ENCODE measurements at places on chromosomes 13 and 19.

GRCh38 chr13:59991395-59991794 is 172.3 kb downstream of the DIAPH3 start:
- no peak for DNase-seq

DNA sequence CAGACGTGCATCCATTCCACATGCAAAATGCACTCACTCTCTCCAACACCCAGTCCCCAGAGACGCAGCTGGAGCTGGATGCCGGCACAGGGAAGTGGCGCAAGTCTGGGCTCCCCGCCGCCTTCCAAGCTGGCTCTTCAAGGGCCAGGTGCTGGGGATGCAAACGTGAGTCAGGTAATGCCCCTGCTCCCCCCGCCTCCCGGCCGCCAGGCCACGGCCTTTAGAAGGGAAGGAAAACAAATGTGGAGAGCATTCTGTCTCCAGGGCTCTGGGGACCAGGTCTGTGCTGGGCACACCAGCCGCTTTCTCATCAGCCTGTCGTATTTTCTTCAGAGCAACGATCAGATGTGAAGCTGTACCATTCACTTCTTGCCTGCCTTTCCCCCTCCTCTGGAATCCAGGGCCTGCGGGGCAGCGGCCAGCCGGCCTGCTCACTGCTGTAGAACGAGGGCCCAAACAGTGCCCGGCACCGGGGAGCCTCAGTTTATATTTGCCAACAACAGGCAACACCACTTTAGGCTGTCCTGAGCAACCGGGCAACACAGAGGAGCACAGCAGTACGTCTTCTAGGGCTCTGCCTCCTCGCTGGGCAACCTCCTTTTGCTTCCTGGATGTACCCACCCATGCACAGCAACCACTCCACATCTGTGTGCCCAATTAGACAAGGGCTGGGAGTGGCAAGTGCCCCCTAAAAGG is 3.8 kb downstream of the RAB20 start:
- DNase-seq = no peak

DNA sequence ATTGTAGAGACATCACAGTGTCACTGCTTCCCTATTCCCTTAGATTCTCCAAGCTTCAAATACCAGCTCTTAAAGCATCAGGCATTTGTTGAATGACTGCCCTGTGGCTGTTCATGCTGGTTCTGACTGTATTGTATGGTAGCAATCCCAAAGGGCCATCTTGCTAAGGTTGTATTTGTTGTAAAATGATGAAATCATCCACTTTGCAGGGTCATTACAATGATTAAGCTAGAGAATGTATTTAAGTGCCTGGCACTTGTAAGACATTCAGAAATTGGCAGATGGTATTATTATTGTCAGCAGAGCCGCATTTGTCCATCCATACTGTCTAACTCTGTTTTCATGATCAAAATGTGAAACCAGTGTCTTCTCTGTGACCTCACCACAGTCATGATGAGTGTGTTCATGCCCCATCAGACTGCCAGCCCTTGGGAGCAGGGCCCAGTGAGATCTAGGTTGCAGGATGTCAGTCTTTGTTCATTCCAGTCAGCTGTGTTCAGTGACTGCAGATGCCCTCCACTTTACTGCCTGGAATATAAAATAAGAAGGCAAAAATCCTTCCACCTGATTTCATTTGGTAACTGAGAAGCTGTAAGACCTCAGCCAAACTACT is 86.1 kb downstream of the DHRS12 start:
- no peak for DNase-seq

DNA sequence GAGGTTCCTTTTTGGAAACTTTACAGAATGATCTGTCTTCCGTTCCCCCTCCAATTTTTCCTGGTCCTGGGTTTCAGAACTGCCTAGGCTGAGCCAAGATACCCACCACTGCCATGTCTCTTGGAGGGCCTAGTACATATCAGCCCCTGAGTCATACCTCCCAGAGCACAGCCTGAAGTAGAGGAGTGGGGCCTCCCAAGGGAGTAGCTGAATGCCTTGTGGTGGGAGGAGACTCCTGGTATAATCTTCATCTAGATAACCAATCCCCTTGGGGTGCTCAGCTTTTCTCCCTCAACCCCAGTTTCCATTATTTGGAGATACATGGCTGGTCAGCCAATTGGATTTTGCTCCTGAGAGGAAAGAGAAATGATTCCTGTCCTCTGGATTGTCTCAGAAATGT is 30.3 kb downstream of the ZNF763 start:
- DNase-seq = peak; percentile 6

DNA sequence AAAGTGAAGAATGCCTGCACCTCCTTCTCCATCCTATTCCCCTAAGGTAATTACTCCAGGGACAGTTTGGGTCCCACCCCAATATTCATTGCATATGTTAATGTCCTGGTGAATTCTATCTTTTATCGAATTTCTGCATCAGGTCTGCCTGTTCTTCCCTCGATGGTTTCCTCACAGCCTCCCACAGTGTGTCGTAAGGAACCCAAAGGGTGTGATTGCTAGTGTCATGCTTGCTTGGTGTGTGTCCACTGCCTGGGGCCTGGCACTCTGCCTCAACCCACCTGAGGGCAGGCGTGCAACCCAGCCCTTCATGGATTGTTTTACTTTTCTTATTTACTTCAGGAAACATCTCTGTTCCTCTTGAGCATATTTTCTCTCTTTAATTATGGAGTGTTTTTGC is 60.2 kb upstream of the CYSLTR2 start:
- DNase-seq = no peak

GRCh38 chr13:108154421-108154858 is 60.9 kb downstream of the LIG4 start:
- DNase-seq = no peak

GRCh38 chr19:367561-367960 is 23.0 kb upstream of the MIER2 start:
- no peak for DNase-seq

DNA sequence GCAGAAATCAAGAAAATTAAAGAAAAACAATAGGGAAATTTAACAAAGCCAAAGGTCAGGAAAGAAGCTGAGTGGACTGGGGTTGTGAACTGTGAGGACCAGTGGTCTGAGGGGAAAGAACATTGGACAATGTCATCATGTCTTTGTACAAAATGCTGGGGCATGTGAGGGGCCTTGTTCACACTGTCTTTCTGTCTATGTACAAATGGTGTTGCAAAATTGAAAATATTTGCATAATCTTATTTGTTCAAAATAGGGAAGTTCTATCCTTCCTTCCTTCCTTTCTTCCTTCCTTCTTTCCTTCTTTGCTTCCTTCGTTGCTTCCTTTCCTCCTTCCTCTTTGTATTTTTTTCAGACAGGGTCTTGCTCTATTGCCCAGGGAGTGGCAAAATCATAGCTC is 79.2 kb upstream of the SCEL start:
- DNase-seq = no peak

DNA sequence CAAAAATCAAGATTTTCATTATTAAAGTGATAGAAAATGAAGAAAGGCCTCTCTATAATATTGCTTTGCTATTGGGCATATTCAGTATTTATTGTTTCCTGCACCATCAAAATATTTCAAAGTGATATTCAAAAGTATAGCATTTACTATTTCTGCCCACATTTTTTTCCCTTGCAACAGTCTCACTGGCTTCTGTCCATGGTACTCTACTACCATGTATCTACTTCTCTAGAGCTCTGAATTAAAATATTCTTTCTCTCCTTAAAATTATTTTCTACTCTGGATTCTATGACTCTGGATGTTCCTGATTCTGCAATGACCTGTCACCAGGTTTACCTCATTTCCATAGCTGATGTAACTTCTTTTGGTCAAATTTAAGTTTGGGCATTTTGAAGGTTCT is 1508.3 kb upstream of the PRR20A start:
- no peak for DNase-seq

DNA sequence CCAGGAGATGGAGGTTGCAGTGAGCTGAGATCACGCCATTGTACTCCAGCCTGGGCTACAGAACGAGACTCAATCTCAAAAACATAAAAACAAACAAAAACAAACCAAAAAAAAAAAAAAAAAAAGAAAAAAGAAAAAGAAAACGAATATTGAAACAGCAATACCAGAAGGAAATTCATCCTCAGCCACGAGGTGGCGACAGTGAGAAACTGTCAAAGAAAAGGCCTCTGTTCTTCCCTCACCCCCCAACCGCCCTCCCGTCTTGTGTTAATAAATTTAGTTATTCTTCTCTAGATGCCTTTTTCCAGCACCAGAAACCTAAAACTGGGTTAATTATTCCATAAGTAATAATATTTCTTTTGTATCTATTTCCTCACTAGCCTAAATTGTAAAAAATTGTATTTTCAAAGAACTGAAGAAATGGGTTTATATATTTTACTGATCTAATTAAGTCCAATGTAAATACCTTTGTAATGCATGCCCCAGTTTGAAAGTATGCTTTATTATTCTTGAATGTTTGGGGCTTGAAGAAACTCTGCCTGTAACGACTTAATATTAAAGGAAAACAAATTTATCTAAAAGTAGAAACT is 38.6 kb downstream of the LIG4 start:
- DNase-seq = peak; percentile 11

GRCh38 chr13:74136084-74136658 is 2.0 kb upstream of the KLF12 start:
- DNase-seq = no peak

- DNase-seq = no peak
Observed at GRCh38 chr13:40329781-40330485, 336.5 kb downstream of the FOXO1 start.

GRCh38 chr19:13839130-13839937 is 37.6 kb upstream of the NANOS3 start:
- no peak for DNase-seq

DNA sequence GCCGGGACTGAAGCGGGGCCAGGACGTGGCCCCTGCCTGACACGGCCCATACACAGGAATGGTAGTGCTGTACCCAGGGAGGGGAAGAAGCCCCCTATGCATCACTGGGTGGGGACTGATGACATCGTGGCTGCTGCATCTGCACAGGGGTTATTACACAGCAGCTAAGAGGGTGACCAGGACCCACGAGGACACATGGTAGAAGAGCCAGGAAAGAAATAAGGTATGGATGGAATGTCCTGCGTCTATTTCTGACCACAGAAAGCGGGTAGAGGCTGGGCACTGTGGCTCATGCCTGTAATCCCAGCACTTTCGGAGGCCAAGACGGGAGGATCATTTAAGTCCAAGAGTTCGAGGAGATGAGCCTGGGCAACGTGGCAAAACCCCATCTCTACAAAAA is 24.1 kb downstream of the DCAF15 start:
- DNase-seq = no peak

DNA sequence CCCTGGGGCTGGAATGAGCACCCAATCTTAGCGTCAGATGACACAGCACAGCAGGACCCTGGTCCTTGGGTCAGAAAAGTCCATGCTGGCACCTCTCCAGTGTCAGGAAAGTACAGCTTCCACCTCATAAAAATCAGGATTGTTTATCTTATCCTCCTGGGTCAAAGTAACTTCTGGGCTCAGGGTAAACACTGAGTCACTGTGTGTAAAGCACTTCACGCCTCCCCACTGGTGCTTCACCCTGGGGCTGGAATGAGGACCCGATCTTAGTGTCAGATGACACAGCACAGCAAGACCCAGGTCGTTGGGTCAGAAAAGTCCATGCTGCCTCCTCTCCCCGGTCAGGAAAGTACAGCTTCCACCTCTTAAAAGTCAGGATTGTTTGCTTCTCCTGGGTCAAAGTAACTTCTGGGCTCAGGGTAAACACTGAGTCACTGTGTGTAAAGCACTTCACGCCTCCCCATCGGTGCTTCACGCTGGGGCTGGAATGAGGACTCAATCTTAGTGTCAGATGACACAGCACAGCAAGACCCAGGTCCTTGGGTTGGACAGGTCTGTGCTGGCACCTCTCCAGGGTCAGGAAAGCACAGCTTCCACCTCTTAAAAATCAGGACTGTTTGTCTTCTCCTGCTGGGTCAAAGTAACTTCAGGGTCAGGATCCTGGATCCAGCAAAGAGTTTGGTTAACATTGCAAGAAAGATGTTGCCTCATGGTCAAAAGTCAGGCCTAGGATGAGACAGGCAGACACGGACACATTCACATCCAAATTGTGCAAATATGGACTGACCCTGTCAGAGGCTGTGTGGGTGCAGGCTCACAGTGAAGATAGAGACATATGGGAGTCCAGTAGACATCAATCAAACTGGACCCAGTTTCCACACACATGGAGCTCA is 39.2 kb upstream of the CYP2A7 start:
- no peak for DNase-seq

DNA sequence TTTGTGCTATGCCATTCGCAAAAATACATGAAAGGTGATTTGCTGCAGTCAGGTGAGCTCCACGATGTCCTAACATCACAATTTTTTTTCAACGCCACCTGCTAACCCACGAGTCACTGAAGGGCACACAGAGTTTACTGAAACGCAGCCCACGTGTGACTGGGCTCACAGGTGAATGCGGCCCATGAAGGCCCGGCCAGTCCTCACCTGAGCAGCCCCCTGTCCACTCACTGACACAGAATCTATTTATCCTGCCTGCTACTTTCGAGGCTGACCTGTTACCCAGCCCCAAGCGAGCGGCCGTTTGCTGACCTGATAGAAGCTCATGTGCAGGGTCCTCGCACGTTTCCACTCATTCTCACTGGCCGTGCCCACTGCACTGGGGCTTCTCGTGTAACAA is 121.9 kb upstream of the SOX1 start:
- DNase-seq = no peak

DNA sequence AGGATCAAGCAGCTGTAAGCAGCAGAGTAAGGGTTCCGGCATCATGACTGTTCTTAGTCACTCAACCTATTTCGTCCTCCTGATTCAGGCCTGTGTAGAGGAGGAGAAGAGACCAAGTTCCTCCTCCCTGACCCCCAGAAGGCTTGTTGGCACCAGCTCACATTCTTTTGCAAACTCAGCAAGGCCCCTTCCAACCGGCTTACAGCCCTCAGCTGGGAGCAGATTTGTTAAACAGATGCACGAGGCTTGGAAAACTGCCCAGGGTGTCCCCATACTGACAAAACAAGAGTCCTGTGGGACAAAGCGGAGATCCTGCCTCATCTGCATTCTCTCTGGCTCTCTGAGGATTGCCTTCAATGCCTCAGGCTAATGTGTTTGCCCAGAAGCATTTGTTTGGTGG is 113.2 kb upstream of the SOX21 start:
- DNase-seq = peak; percentile 97

GRCh38 chr13:96527497-96527896 is 437.6 kb downstream of the HS6ST3 start:
- no peak for DNase-seq

- no peak for DNase-seq
Observed at GRCh38 chr13:24050292-24050711, 110.2 kb upstream of the SPATA13 start.

DNA sequence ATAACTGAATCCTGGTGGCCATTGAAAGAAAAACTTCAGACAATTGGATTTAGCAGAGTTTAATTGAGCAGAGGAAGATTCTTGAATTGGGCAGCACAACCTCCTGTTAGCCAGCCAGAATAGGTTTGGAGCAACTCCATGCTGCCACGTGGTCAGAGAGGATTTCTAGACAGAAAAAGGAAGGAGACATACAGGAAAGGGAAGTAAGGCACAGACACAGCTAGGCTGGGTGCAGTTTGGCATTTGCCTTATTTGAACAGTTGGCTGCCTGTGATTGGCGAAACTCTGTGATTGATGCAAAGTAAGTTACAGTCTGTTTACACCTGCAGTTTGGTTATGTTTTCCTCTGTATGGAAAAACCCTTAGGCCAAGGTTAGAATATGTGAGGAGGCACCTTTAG is 85.8 kb upstream of the SPATA13 start:
- DNase-seq = no peak
